ENCODE measurements at places on chromosomes 11 and 22. TPM values are rescaled to one million over a fixed set of nuclear protein-coding genes. Genes with fewer than 3 reads are reported as not detected.

Gene C22orf15
- not detected for total RNA-seq

Gene C22orf31
- total RNA-seq, result not detected

Gene NRXN2
- total RNA-seq, result not detected

Gene OR8H3
- total RNA-seq, result not detected

DNA sequence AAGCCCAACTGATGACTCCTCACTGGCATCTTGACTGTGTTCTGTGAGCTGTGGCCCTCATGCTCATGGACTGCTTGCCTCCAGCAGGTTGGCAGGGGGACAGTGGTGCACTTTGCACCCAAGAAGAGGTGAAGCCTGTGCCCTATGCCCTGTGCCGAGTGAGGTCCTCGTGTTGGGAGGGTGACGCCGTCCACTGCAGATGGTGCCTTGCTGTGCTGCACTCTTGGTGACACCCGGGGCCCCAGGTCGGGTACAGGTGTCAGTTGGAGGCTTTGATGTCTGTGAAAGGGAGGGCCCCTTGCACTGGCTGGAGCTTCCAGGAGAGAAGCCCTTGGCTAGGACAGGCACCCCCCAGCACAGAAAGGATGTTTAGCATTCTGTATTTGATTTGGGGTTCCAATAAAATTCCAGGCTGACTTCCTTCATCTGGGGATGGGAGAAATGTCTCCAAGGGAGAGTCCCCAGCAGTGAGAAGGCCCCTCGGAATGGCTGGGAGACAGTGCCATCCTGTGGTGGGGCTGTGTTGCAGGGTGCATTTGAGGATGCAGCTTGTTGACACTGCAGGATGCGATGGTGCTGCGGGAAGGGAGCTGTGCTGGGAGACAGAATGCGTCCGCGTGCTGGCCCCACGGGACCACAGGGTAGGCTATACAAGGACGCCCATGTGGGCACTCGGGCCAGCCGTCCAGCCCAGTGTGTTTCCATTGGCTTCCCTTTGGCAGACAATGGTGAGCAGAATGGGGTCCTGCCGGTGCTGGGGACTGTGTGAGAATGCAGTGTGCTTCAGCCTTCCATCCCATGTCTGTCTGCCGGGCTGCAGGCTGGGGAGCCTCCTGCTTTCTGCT, 2.5 kb upstream of the ZDHHC8 start:
- no peaks in the 10 kb centered on the region for H3K27me3 ChIP-seq
- H3K4me1 ChIP-seq, result peaks cover 6% of the 10 kb centered on the region
- no peak overlapping the region for H3K27ac ChIP-seq

DNA sequence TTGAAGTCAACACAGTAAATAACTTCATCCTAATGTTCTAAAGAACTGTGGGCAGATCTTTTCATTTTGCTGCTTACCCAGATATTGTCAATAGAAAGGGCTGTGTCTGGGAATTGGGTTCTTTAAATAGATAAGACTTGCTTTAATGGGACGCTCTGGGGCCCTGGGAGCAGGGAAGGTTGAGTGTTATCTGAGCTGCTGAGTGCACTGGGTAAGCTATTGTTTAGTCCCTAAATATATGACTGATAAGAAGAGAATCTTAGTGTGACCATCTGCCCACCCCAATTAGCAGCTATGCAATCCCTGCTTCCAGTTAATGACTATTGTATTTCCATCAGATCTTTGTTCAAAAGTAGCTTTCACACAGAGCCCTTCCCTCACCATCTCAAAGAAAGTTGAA, 44.4 kb downstream of the ARHGAP42 start:
- H3K36me3 ChIP-seq, result no peaks in the 10 kb centered on the region
- H3K4me1 ChIP-seq, result peaks cover 7% of the 10 kb centered on the region
- H3K27me3 ChIP-seq, result no peaks in the 10 kb centered on the region
- H3K27ac ChIP-seq, result no peak overlapping the region

GRCh38 chr22:43060183-43060582, 29.0 kb downstream of the TTLL1 start:
- H3K27ac ChIP-seq, result no peak overlapping the region
- DNase-seq, result peak; percentile 66
- no peaks in the 10 kb centered on the region for H3K36me3 ChIP-seq

GRCh38 chr11:108237058-108237481, 14.2 kb downstream of the ATM start:
- DNase-seq, result no peak
- H3K36me3 ChIP-seq, result peaks cover 9% of the 10 kb centered on the region
- no peak overlapping the region for H3K4me3 ChIP-seq

DNA sequence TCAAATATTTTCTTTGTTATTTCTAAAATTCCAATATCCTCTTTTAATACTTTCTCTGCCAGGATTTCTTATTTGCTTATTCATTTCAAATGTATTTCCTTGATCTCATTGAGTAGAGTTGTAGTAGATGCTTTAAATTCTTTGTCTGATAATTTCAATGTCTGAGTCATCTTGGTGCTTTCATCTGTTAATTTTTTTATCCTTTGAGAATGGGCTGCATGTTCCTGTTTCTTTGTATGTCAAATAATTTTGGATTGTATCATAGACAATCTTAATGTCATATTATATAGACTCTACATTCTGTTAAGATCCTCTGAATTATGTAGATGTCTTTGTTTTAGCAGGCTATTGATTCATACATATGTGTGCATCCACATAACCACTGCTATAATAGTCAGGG, 57.5 kb downstream of the MYEOV start:
- peaks cover 39% of the 10 kb centered on the region for H3K4me1 ChIP-seq
- no peak for DNase-seq
- peak overlapping the region; percentile 58 for H3K27ac ChIP-seq
- H3K4me3 ChIP-seq, result no peak overlapping the region
- no peaks in the 10 kb centered on the region for H3K27me3 ChIP-seq
- peaks cover 8% of the 10 kb centered on the region for H3K36me3 ChIP-seq

GRCh38 chr11:36033082-36033751, 89.4 kb downstream of the LDLRAD3 start:
- no peak overlapping the region for H3K27ac ChIP-seq
- peaks cover 24% of the 10 kb centered on the region for H3K4me1 ChIP-seq
- no peaks in the 10 kb centered on the region for H3K27me3 ChIP-seq
- no peak overlapping the region for H3K4me3 ChIP-seq

GRCh38 chr11:44559207-44559939, 6.1 kb upstream of the CD82 start:
- H3K4me3 ChIP-seq, result no peak overlapping the region
- peaks cover 11% of the 10 kb centered on the region for H3K4me1 ChIP-seq
- no peak for DNase-seq
- H3K36me3 ChIP-seq, result no peaks in the 10 kb centered on the region

- peak overlapping the region; percentile 75 for H3K27ac ChIP-seq
- H3K4me3 ChIP-seq, result no peak overlapping the region
Measured at GRCh38 chr22:45917146-45917545, 59.8 kb downstream of the WNT7B start.

- no peak overlapping the region for H3K4me3 ChIP-seq
- peaks cover 14% of the 10 kb centered on the region for H3K4me1 ChIP-seq
- no peak for DNase-seq
- no peaks in the 10 kb centered on the region for H3K36me3 ChIP-seq
- no peak overlapping the region for H3K27ac ChIP-seq
Measured at GRCh38 chr11:78354408-78355308, 63.0 kb downstream of the GAB2 start.

GRCh38 chr11:76661306-76661751, 9.2 kb downstream of the LRRC32 start:
- H3K36me3 ChIP-seq, result no peaks in the 10 kb centered on the region
- DNase-seq, result no peak
- peaks cover 82% of the 10 kb centered on the region for H3K27me3 ChIP-seq
- H3K4me1 ChIP-seq, result no peaks in the 10 kb centered on the region
- no peak overlapping the region for H3K4me3 ChIP-seq
- H3K27ac ChIP-seq, result no peak overlapping the region

GRCh38 chr11:84501750-84502149, 1125.4 kb downstream of the DLG2 start:
- H3K27ac ChIP-seq, result no peak overlapping the region
- DNase-seq, result no peak
- H3K27me3 ChIP-seq, result no peaks in the 10 kb centered on the region
- H3K4me3 ChIP-seq, result no peak overlapping the region

GRCh38 chr11:454801-455565, 4.9 kb downstream of the PTDSS2 start:
- no peak for DNase-seq
- no peak overlapping the region for H3K4me3 ChIP-seq
- no peak overlapping the region for H3K27ac ChIP-seq
- H3K27me3 ChIP-seq, result no peaks in the 10 kb centered on the region
